Karpas-422 (cell line): ENCODE measurements at places on chromosomes 1 and 21. TPM values are rescaled to one million over a fixed set of nuclear protein-coding genes. Genes with fewer than 3 reads are reported as not detected.

Gene TAF13
- total RNA-seq = 7.9 and 17.8 TPM in 2 replicates

Gene THEM5
- total RNA-seq = not detected in 2 replicates

Gene PTCH2
- total RNA-seq = 0.04 and 0.43 TPM in 2 replicates

Gene GPR153
- 3.4 and 3.9 TPM in 2 replicates for total RNA-seq

Gene TSTD1
- 16.0 and 32.3 TPM in 2 replicates for total RNA-seq

Gene BCL2L15
- 0.48 and 1.0 TPM in 2 replicates for total RNA-seq

Gene ALPL
- 0.36 TPM in 1 of 2 replicates, not detected in the other for total RNA-seq
